ENCODE measurements at places on chromosomes 16 and 17.

DNA sequence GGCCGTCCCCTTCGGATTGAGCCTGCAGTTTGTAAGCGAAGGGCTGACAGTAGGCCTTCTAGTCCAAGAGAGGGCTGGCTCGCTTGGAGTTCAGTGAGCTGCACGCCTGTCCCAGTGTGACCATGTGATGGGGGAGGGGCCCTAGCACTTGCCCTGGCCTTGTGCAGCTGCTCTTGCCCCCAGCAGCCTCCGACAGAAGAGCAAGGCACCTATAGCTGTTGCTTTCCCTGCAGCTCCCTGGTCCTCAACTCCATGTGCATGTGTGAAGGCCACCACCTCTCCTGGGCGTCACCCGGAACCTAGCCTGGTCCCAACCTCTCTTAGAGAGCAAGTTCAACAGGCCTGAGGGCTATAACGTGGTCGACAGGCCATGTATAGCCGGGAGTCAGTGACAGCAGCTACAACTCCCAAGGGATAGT is 5.6 kb downstream of the SPHK1 start:
- DNase-seq: no peak

DNA sequence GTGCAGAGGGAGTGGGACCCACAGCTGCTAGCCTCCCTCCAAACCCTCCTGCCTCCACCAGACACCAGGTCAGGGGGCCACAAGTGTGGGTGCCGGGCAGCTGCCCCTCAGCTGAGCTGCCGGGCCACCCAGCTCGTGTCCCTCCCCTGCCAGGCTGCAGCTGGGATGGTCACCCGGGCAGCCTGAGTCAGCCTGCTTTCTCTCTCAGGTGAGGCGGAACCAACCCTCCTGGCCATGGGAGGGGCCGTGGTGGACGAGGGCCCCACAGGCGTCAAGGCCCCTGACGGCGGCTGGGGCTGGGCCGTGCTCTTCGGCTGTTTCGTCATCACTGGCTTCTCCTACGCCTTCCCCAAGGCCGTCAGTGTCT is 6.9 kb downstream of the SLC16A3 start:
- no peak for DNase-seq

GRCh38 chr16:27253526-27253930 is 15.0 kb downstream of the NSMCE1 start:
- DNase-seq: no peak

GRCh38 chr16:24729951-24730815 is 732 bp downstream of the TNRC6A start:
- DNase-seq: no peak

GRCh38 chr17:630801-631200 is 83.8 kb downstream of the VPS53 start:
- no peak for DNase-seq

GRCh38 chr16:76265434-76266045 is 11.7 kb upstream of the CNTNAP4 start:
- no peak for DNase-seq

DNA sequence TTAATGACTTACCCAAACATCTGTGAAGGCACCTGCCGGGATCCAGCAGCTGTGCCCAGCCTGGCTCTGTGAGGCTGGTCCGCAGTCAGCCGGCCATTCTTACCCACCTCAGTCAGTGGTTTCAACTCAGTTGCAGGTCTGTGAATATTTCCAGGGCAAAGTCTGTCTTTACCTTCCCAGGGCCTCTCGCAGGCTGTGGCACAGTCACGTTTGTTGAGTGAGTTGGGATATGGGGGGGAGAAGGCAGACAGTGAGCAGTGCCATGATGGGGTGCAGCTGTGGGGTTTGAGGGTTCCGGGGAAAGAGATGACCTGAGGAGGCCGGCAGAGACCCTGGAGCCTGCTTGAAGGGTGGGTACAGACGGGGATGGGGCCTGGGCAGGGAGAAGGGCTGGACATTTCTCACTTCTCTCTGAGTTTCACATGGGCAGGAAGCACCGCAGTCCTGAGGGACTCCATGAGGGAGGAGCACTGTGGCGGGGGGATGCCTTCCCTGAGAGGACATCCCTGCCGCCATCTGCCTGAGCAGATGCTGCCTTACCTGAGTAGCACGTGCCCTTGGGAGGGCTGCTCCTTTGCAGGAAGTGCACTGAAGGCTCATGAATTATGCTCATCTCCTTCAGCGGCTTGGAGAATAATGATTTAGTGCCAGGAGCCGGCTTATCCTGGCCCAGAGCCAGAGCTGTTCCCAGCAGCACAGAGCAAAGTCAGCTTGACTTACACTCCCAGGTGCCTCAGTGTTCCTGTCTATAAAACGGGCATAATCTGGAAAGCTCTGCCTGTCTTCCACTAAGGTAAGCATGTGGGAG is 48.1 kb downstream of the KSR1 start:
- no peak for DNase-seq

DNA sequence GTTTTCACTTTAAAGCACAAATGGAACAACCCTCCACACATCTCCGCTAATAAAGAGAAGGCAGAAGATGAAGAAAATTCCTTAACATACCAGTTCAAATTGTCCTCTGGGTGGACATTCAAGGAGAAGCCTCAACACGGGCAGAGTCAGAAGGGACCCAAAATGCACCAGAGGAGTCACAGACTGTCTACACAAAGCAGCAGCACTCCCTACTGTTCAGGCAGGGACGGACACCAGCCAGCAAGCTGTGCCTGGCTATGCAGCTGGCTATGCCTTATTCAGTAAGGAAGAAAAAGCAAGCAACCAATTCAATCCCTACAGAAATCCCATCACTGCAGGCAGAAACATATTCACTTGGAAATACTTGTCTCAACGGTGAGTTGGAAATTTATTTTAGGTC is 8.1 kb downstream of the DNAJC7 start:
- no peak for DNase-seq

- no peak for DNase-seq
Measured at GRCh38 chr17:48726916-48727286, 1.6 kb downstream of the HOXB13 start.

- no peak for DNase-seq
Measured at GRCh38 chr16:56777482-56777881, 47.6 kb downstream of the NUP93 start.

DNA sequence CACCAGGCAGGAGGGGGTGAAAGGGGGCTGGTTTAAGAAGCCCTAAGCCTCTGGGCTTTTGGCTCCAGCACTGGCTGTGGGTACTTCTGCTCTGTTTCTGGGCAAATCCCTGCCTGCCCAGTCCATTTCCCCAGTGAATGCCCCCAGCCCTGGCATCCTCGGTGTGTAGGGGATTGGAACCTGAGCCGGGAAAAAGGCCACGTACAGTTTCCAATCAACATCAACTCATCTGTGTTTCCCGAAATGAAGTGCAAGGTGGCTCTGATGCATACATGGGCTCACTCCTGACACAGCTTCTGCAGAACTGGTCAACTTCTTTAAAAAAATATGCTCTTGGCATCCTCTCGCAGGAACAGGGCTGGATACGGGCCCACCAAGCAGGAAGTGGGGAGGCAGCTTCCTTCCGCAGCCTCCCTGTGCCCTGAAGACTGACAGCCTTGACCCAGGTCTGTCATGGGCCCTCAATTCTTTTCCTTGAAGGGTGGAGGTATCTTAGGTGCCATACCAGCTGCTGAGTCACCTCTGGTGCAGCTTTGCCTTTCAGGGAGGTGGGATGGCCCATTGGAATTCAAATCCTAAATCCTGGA is 73.3 kb downstream of the N4BP1 start:
- DNase-seq: no peak

- no peak for DNase-seq
Measured at GRCh38 chr16:25493136-25493811, 198.5 kb upstream of the HS3ST4 start.

Data from stimulated activated CD8-positive, alpha-beta memory T cell treated with anti-CD3 and anti-CD28 coated beads, Interleukin-2, amount 100 ng/mL, for 1 hour (primary cell).